ENCODE measurements at places on chromosomes 3 and 15. TPM values are rescaled to one million over a fixed set of nuclear protein-coding genes. Genes with fewer than 3 reads are reported as not detected.

AHSG gene
- not detected for total RNA-seq

FOXL2NB gene
- not detected for total RNA-seq

ALS2CL gene
- 25.2 TPM for total RNA-seq

HHLA2 gene
- total RNA-seq, result not detected

CLRN1 gene
- not detected for total RNA-seq

DUOX2 gene
- total RNA-seq, result 0.42 TPM

TGM4 gene
- total RNA-seq, result not detected

HTR3E gene
- total RNA-seq, result not detected

TRPM1 gene
- total RNA-seq, result not detected

ATP8B4 gene
- 16.9 TPM for total RNA-seq

SIN3A gene
- 52.5 TPM for total RNA-seq

SLC28A1 gene
- 0.41 TPM for total RNA-seq

- no peak for DNase-seq
These were observed at the start of gene TLR9 for GRCh38 chr3:52225452-52226228. Gene TLR9, minus strand, starts transcription at chr3:52225645. Its CDS starts 116 bp downstream, at chr3:52225529.

DNA sequence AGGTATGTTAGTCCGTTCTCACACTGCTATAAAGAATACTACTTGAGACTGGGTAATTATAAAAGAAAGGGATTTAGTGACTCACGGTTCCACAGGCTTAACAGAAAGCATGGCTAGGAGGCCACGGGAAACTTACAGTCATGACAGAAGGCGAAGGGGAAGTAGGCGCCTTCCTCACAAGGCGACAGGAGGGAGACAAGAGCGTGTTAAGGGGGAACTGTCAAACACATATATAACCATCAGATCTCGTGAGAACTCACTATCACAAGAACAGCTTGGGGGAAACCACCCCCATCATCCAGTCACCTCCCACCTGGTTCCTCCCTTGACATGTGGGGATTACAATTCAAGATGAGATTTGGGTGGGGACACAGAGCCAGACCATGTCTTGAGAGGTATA, 30.4 kb downstream of the SPRED1 start:
- no peak for DNase-seq

DNA sequence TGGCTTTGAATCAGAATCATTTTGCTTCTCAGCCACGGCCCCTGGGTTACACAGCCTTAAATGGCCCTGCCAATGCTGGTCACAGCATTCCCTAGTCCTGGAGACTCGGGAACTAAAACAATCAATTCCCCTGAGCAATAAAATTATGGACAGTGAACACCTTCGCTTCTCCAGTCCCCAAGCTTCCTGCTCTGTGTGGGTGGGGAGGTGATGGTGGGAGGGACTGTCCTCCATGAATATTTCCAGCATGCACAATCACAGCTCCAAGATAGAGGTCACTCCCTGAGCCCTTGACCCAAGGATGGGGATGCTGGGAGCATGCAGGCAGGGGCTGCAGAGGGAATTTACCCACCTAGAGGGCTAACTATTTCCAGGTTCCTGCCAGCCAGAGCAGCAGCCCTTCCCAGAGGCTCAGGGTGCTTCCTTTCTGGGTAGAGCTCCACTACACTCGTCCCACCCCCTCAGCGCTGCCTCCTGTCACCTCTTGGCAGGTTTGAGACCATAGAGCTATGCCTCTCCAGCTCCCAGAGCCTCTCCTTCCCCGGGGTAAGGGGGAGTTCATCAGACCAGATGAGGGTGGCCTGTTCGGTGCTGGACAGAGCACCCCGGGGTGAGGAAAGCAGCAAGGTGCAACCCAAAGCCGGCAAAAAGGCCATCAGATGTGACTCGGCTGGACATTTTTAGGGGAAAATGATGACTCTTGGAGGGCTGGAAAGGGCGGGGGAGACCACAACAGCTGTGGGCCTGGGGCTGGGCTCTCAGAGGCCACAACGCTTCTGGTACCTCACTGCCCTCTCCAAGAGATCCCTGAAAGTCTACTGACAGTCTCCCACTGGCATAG, 14.5 kb upstream of the CCDC33 start:
- DNase-seq, result no peak

- DNase-seq, result peak; percentile 21
These were observed 323.5 kb upstream of the ROPN1 start for GRCh38 chr3:124315215-124316033.

DNA sequence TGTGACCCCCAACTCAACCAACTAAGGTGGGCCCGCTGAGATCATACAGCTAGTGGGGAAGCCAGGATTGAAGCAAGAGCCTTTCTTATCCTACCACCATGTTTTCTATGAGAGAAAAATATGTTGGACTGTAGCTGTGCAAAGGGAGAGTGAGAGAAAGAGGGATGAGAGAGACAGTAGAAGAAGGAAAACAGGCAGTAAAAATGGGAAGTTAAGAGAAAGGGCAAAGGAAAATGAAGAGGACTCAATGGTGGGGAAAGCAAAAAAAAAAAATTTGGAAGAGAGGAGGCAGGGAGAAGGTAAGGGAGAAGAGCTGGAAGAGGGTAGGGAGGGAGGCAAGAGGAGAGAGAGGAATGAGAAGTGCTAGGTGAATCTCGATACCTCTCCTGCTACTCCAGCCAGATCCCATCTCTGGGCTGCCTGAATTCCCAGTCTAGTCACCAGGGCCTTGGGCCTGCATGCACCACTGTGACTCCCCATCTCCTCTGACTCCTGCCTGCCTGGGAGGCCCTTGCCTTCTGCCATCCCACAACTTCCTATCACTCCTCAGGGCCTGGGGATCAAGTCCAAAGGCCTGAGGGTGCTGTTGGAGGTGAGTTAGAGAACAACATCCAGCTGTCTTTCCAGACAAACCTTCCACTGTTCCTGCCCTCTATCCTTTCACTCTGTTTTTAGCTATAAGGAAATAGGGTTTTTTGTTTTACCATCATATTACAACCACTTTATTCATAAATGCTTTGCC, 15.7 kb downstream of the FAM81A start:
- no peak for DNase-seq

GRCh38 chr3:182954553-182955235, 25.6 kb downstream of the DCUN1D1 start:
- no peak for DNase-seq

- no peak for DNase-seq
These were observed 148.5 kb upstream of the ICE2 start for GRCh38 chr15:60627298-60627943.

DNA sequence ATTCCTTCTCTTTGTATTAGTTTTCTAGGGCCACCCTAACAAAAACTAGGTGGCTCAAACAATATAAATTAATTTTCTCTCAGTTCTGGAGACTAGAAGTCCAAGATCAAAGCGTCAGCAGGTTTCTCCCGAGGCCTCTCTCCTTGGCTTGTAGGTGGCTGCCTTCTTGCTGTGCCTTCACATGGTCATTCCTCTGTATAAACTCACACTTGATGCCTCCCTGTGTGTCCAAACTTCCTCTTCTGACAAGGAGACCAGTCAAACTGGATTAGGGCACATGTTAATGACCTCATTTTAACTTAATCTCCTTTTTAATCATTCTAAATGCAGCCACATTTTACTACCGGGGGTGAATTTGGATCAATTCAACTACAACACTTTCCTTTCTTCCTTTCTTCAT, 691.1 kb downstream of the DIPK2A start:
- no peak for DNase-seq

DNA sequence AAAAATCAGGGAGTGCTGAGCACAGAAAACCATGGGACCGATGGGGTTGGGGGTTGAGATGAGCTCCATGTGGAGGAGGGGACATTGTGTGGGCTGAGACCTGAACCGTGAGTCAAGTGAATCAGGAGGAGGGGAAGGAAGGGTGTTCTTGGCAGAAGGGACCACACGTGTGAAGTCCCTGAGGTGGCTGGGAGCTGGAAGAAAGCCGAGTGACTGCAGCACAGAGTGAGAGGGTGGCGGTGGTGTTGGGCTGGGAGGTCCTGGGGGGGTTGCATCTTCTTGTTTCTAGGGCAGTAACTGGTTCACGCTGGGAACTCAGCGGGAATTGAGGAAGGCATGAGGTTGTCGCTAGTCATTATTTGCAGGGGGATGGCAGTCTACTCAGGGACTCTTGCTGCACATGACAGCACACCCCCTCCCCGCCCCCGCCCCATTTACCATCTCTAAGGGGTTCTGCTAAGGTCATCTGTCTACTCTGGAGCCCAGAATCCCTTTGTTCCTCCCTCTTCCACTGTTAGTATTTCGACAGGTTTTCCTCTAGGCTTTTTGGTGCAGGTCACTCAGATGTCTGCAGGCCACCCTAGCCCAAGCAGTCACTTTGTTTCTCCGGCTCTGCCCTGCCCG, 254.3 kb downstream of the TLE3 start:
- no peak for DNase-seq

- DNase-seq, result no peak
These were observed 122.9 kb downstream of the ARRDC4 start for GRCh38 chr15:98083203-98083910.

DNA sequence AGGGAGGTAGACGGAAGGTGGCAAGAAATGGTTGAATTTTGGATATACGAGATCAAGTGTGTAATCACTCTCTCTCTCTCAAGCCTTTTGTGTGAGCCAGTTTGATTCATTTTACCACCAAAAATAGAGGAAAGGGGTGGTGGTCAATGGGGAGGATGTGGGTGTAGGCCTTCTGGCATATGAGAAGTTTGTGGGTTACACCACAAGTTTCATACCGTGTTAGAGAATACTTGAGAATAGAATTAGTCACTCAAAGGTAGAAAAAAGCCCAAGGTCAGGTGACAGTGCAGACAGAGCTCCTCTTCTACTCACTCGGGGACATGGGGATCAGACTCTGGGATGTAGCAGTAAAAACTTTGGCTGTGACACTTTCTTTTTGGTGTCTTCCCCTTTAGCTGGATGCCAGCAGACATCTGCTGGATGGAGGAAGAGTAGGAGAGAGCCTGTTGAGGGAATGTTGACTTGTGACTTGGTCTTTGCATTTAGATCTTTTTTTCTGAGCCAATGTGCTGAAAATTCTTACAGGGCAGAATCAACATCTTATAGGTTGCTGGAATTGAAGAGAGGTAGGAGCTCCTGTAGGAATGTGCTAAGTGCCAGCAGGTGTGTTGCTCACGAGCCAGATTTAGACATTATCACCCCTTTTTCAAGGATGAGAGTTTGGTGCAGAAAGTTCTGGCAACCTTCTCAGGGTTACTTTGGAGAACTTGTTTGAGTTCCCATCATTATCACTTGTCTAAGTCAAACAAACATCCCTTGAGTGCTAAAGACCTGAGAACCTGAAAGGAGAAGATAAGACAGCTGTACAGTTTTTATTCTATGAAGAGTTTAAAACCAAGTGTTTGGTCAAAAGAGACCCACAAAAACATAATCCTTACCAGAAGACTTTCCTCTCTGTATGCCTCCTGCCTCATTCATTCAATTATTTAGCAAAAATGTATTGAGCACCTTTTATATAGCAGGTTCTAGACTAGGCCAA, 43.9 kb upstream of the RYK start:
- DNase-seq, result no peak

- DNase-seq, result no peak
These were observed 23.7 kb downstream of the PXYLP1 start for GRCh38 chr3:141255137-141255845.

DNA sequence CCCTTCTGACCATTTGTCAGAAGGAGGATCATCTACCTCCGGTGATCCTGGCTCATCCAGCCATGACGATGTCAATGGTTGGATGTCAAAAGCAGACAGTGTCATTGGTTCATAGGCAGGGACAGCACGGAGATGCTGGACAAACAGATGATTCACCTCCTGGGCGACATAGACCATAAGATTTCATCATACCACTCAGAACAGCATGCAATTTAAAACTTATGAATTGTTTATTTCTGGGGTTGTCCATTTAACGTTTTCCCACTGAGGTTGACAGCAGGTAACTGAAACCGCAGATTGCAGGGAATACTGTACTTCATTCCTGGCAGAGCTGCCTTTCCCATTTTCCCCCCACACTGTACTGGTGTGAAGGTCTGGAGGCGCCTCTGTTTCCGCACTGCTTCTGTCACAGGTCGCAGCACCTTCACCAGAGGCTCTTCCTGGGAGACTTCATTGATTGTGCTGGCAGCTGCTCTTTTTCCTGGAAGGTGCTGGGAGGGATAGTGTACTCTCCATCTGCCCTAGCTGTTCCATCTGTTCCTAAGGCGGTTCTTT, 32.5 kb upstream of the TMOD3 start:
- no peak for DNase-seq
